ENCODE measurements at places on chromosomes 7 and 10.

DNA sequence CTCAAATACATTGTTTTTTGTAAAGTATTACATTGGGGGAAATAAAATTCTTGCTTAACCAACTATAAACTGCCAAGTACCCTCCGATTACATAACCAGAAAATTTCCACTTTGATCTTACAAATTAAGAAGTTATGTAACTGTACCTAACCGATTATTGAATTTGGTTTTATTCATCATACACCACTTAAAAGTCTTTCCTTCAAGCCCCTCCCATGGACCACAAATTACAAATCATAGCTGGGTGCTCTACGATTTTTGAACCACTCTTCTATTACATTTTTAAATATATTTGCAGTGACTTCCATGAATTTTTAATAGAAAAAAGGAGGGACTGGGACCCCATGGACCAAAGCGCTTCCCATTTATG, 630 bp downstream of the ZNF680 start:
- DNase-seq, result no peak

- no peak for DNase-seq
These were observed 232.0 kb downstream of the VTI1A start for GRCh38 chr10:112678987-112679386.

DNA sequence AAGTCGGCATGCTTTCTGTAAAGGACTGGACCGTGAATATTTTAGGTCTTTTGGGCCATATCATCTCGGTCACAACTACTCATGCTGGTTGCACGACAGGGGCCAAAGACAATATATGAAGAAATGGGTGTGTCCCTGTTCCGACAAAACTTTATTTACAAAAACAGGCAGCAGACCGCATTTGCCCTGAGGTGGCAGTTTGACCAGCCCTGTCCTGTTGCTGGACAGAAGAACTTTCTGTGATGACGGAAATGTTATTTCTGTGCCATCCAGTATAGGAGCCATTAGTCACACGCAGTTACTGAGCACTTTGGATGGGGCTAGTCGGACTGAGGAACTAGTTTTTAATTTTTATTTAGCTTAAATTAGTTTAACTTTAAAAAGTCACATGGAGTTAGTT, 112.8 kb upstream of the CARD11 start:
- no peak for DNase-seq

GRCh38 chr10:78778444-78779338, 290.1 kb upstream of the ZMIZ1 start:
- no peak for DNase-seq

- DNase-seq, result no peak
These were observed 35.5 kb upstream of the TPST1 start for GRCh38 chr7:66169616-66170015.

GRCh38 chr10:25804505-25804904, 129.5 kb upstream of the MYO3A start:
- no peak for DNase-seq

Data from osteocyte (in vitro differentiated cells).